ENCODE measurements at places on chromosomes 3 and 15.

GRCh38 chr3:171704002-171704401 lies 106.3 kb downstream of the PLD1 start:
- H3K4me3 ChIP-seq, result no peak overlapping the region
- H3K27ac ChIP-seq, result no peak overlapping the region
- DNase-seq, result peak; percentile 62
- no peaks in the 10 kb centered on the region for H3K4me1 ChIP-seq
- H3K27me3 ChIP-seq, result no peaks in the 10 kb centered on the region
- H3K36me3 ChIP-seq, result 0 out of 2 replicates have a peak, but pooled peaks cover 2% of the 10 kb centered on the region

DNA sequence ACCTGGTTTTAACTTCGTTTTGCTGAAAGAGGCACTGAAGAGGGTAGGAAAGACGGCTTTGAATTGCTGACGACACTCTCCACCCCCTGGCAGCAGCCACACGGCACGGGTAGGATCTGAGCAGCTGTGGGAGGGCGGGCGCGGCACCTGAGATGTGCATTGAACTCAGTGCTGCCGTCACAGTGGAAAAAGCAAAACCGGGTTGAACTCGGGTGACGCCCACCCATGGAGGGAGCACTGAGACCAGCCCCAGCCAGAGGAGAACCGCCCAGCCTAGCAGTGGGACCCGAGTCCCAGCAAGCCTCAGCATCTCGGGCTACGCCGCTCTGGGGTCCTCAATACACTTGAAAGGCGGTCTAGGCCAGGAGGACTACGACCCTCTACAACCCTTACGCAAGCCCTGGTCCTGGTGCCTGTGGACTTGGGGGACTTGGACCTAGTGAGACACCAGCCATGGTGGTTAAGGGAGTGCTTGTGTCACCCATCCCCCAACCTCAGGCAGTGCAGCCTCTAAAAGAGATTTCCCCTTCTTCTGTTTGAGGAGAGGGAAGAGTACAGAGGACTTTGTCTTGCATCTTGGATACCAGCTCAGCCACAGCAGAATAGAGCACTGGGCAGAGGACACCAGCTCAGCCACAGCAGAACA lies 50.0 kb upstream of the RPL35A start:
- no peaks in the 10 kb centered on the region for H3K4me1 ChIP-seq
- H3K27me3 ChIP-seq, result no peaks in the 10 kb centered on the region
- H3K4me3 ChIP-seq, result no peak overlapping the region
- no peak overlapping the region for H3K27ac ChIP-seq

- H3K27ac ChIP-seq, result no peak overlapping the region
- H3K27me3 ChIP-seq, result no peaks in the 10 kb centered on the region
- no peak for DNase-seq
Measured at GRCh38 chr3:106685745-106686144, 691.5 kb upstream of the CCDC54 start.

GRCh38 chr15:80154336-80154735 lies 1.5 kb downstream of the FAH start:
- no peaks in the 10 kb centered on the region for H3K4me1 ChIP-seq
- no peaks in the 10 kb centered on the region for H3K27me3 ChIP-seq
- H3K27ac ChIP-seq, result no peak overlapping the region
- H3K4me3 ChIP-seq, result peak overlapping the region; percentile 93
- DNase-seq, result no peak

GRCh38 chr3:124793054-124793739 lies 62.9 kb downstream of the UMPS start:
- H3K27me3 ChIP-seq, result no peaks in the 10 kb centered on the region
- no peak overlapping the region for H3K27ac ChIP-seq
- H3K4me1 ChIP-seq, result no peaks in the 10 kb centered on the region
- H3K4me3 ChIP-seq, result no peak overlapping the region

- H3K27ac ChIP-seq, result no peak overlapping the region
- H3K4me1 ChIP-seq, result peaks cover 4% of the 10 kb centered on the region
- no peak overlapping the region for H3K4me3 ChIP-seq
- H3K36me3 ChIP-seq, result no peaks in the 10 kb centered on the region
Measured at GRCh38 chr3:63951492-63952247, 39.5 kb upstream of the SCAANT1 start.
